Dermis microvascular lymphatic vessel endothelial cell (primary cell): ENCODE measurements at places on chromosomes 5 and 9. TPM values are rescaled to one million over a fixed set of nuclear protein-coding genes. Genes with fewer than 3 reads are reported as not detected.

Gene BAAT
- total RNA-seq = under 0.01 TPM in 1 of 2 replicates, not detected in the other

Gene ORM1
- not detected in 2 replicates for total RNA-seq

Gene C5orf52
- not detected in 2 replicates for total RNA-seq

Gene PTGR1
- 6.8 and 12.2 TPM in 2 replicates for total RNA-seq

Gene CAVIN4
- 1.2 and 2.3 TPM in 2 replicates for total RNA-seq

Gene C7
- total RNA-seq = under 0.01 and 0.51 TPM in 2 replicates

Gene SAPCD2
- total RNA-seq = 5.1 and 10.3 TPM in 2 replicates

Gene SLC46A2
- not detected in 2 replicates for total RNA-seq

Gene BICD2
- 34.0 and 46.5 TPM in 2 replicates for total RNA-seq

Gene ARHGEF28
- total RNA-seq = 50.7 and 62.7 TPM in 2 replicates

Gene PPP2R2B
- total RNA-seq = not detected in 2 replicates

DNA sequence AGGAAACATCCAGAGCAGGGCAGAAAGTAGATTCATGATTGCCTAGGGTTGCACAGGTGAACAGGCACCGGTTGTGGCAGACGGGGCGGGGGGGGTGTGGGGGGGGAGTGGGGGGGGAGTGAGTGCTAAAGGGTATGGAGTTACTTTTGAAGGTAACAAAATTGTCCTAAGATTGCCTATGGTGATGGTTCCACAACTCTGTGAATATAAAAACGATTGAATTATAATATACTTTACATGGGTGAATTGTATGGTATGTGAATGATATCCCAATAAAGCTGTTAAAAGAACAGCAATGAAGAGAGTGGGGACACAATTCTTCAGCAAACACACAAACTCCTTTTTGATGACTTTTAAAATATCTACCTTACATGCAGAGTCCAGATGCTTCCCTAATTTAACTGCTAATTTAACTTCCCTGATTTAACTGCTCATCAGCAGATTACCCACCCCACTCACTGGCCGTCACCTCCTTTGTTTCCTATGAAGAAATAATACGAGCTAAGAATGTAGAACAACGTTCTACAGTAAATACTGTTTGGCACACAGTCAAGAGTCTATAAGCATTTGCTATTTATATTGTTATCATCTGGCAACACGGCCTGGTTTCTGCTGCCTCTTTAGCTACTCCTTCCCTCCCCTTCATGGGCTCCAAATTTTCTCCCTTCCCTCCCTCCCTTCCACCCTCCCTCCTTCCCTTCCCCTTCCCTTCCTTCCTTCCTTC is 83.5 kb downstream of the PTCH1 start:
- no peak for DNase-seq

GRCh38 chr5:15079566-15079965 is 208.0 kb upstream of the ANKH start:
- DNase-seq = no peak

- DNase-seq = no peak
These were observed 3.5 kb downstream of the PANK3 start for GRCh38 chr5:168575391-168576372.

DNA sequence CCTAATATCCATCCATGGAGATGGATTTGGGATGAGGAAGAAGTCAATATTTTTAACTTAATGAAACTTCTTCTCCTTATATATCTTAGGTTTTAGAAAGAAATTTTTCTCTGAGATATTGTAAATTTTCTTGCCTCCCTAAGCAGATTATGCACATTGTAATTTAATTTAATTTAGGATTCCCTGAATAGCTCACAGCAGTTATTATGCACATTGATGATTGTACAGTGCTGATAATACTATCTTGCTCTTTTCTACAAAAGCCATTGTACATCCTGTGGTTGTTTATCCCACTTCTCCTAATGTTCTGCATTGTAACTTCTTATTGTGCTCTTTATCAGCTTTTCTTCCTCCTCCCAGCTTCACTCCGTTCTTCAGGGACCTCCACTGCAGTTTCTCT is 410.4 kb upstream of the WWC1 start:
- no peak for DNase-seq

DNA sequence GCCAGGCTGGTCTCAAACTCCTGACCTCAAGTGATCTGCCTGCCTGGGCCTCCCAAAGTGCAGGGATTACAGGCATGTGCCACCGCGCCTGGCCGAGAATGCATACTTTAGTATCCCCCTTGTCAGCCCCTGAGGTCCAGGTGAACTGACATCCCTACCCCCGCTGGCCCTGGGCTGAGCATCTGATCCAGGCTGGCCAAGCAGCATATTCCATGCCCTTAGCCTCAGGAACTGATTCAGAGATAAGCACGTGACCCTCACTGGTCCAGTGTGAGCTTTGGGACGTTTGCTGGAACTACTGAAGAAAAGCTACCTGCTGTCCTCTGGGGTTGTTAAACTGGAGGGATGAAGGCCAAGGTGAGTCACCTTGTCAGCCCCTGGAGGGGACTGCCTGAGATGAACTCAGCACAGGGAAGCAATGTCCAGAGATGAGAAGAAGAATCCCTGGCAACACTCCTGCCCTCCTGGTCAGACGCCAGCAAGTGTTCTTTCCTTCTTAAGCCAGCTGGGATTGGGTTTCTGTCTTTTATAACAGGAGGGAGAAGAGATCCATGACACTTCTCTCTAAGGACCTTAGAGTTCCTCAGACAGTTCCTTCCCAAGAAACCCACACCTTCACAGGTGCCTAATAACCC is 59.1 kb upstream of the FBXW11 start:
- no peak for DNase-seq

- no peak for DNase-seq
These were observed 49.2 kb upstream of the SMIM32 start for GRCh38 chr5:136242136-136242535.

- peak; percentile 81 for DNase-seq
These were observed 37.2 kb upstream of the NRARP start for GRCh38 chr9:137339045-137339907.

DNA sequence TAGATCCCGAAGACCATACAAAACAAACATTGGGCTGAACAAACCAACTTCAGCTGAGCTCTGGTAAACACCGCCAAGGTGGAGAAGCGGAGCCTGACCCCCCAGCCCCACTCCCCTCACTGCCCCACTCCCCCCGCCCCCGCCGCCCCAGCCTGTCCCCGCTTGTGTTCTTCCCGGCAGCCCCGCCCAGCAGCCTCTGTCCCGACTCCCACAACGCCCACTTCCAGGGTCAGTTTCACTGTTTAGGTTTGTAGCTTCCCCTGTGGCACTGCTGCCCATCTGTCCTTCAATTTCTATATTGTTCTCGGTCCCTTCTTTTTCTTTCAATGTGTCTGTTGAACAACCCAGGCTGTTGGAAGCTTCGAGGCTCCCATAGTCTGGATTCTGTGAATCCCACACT is 112.0 kb upstream of the CACNA1B start:
- no peak for DNase-seq

DNA sequence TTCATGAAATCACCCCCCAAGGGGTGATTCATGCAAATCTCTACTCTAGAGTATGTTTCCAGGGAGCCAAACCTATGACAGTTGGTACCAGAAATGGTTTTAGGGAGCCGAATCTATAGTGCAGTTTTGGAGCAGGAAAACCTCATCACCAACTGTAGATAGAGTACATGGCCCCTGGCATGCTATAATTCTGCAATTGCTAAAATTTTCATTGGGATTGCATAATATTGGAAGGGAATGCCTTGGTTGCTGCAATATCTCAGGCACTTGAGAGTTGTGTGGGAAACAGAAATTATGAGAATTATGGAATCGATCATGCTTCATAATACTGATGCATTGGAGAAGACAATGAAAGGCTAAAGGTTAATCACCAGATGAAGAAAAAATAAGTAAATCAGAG is 148.2 kb upstream of the PLPPR1 start:
- DNase-seq = no peak

GRCh38 chr5:25539536-25539935 is 894.8 kb upstream of the CDH10 start:
- no peak for DNase-seq

GRCh38 chr5:10339958-10340357 is 13.5 kb upstream of the MARCHF6 start:
- no peak for DNase-seq

DNA sequence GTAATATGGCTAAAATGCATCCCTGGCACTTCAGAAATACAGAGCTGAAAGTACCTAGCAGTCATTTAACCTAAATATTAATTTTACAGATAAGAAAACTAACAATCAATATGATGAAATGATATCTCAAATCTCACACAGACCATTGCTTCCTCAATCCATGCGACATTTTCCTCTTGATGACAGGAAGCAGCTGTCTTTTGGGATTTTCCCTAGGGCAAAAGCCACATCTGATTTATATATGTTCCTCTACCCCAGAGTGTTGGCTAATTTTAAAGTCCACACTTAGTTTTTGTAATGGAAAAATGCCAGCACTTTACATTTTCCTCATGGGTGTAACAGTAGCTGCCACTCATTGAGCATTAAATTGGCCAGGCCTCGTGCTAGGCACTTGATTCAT is 47.7 kb upstream of the ITGA1 start:
- DNase-seq = peak; percentile 65

DNA sequence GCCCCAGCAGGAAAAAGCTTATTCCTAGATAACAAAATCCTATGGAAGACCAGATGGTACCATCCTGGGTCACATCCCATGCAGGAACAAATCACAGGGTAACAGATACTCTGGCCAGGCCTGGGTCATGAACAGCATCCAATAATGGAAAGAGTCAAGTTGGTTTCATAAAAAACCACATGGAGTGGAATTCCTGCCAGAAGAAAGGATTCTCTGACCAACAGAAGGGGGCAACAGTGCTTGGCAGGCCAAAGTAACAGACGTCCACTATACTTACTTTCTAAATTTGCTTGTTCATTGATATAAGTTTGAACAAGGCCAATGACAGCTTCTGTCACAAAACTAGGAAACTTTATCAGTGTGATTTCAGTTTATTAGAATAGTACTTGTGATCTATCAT is 273.5 kb downstream of the ARRDC3 start:
- no peak for DNase-seq

GRCh38 chr9:137034039-137034708 is 2.3 kb upstream of the FUT7 start:
- no peak for DNase-seq

DNA sequence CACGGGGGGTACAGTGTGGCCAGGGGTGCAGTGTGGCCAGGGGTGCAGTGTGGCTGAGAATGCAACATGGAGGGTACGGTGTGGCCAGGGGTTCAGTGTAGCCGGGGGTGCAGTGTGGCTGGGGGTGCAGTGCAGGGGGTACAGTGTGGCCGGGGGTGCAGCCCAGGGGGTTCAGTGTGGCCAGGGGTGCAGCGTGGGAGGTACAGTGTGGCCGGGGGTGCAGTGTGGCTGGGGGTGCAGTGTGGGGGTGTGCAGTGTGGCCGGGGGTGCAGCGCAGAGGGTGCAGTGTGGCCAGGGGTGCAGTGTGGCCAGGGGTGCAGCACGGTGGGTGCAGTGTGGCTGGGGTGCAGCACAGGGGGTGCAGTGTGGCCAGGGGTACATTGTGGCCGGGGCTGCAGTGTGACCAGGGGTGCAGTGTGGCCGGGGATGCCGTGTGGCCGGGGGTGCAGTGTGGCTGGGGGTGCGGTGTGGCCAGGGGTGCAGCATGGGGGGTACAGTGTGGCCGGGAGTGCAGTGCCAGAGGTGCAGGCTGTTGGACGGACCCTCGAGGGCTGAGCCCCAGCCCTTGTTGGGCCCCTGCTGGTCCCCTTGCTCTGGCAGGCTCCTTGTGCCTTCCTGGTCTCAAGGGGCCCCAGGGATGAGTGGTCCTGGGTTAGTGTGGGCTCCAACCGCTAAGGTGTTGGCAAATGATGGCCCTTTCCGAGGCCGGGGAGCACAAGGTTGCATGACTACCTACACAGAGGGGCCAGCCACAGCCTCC is 17.9 kb downstream of the TPPP start:
- no peak for DNase-seq

DNA sequence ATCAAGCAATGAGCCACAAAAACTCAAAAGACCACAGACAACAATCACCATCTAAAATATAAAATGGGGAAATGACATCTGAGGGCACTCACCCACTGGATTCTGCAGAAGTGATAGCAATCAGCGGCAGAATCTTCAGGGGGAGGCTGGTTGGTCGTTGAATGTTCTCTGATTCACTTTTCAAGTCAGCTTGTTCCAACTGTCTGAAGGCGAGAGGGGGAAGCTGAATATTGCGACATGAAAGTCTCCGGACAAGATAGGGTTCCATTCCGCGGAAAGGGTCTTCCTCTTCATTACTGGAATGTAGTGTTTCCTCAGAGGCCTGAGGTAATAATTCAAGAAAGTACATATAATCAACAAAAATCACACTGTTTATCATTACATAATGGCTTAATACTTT is 94.9 kb upstream of the PDE4D start:
- DNase-seq = no peak

DNA sequence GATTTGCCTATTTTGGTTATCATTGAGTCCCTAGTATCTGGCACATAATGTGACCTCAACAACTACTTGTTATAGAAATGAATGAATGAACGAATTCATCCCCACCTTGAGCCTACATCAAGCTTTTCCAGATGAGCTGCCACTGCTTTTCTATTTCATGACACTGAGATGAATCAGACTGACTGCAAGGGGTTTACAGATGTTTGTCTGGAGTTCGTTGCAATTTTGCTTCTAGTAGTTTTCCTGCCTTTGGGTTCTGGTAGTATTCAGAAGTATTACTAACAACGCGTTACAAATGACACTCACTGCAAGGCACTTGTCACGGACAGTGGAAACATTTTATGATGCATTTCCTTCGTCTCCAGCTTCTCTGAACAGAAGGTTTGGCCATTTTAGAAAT is 222.3 kb downstream of the CD180 start:
- no peak for DNase-seq

DNA sequence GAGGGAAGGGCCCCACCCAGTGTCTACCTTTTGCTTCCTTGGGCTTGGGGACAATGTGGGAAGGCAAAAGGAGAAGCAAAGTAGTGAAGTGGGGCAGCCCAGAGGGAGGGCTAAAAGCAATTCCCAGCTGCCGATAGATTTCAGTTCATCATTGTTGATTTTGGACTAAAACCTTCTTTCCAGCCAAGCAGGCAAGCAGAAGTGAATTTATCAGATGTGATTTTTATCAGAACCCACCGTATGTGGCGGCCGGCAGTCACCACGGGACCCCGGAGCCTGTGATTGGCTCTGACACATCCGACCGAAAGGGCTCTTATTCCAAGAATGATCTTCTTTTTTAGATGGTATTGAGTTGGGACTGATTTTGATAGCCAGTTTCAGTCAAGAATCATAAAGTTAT is 559.9 kb downstream of the PSAT1 start:
- no peak for DNase-seq

DNA sequence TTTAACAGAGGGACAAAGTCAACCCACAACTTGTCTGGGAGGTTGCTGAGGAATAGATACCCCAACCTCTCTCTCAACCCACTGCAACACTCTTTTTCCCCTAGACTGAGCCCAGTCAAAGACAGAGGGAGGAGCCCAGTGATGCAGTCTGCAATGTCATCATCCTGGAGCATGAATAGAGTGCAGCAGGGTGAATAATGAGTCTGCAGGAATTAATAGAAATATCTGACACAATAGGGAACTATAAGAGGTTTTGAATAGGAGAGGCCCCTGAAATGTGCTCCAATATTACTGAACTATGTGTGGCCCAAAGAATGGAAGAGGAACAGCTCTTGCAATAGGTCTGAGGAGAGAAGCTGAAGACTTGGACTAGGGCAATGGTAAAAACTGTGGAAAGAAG is 59.1 kb downstream of the PDCD1LG2 start:
- no peak for DNase-seq

GRCh38 chr9:130041648-130042405 is 1.2 kb downstream of the FNBP1 start:
- no peak for DNase-seq
